ENCODE measurements at places on chromosomes 1 and 21. TPM values are rescaled to one million over a fixed set of nuclear protein-coding genes. Genes with fewer than 3 reads are reported as not detected.

The NBPF20 gene
- 2.1 TPM for polyA plus RNA-seq

The TDRD5 gene
- polyA plus RNA-seq: 3.5 TPM

GRCh38 chr1:116690849-116691406 lies 23.4 kb upstream of the IGSF3 start:
- no peak for DNase-seq

GRCh38 chr1:1099506-1100183 lies 16.2 kb downstream of the C1orf159 start:
- no peak for DNase-seq

GRCh38 chr1:204925701-204926100 lies 55.0 kb downstream of the NFASC start:
- DNase-seq: no peak

All from left renal pelvis (tissue), 4 donors.